GM12892 (cell line): ENCODE measurements at places on chromosomes 13 and 19.

GRCh38 chr13:40061466-40062450 is 406.3 kb downstream of the COG6 start:
- no peak for DNase-seq

DNA sequence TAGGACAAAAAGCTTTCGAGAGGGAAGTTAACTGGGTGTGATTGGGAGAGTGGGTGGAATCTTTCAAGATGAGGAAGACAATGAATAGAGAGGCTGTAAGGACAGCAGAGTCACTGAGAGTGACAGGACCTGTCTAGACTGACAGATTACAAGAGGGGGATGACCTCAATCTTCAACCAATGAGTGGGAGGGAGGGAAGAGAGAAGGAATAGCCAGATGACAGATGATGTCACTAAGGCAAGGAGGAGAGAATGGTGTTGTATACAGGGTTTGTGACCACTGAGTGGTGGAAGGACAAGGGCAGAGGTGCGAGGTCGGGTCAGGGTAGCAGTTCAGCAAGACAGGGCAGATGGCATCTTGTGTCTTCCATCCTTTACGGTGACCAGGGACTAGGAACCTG is 5.8 kb upstream of the ILF3 start:
- DNase-seq, result no peak

GRCh38 chr13:30053939-30054338 is 203.5 kb upstream of the UBL3 start:
- DNase-seq, result no peak

- DNase-seq, result no peak
Measured at GRCh38 chr19:33316541-33317264, 14.4 kb upstream of the CEBPA start.

DNA sequence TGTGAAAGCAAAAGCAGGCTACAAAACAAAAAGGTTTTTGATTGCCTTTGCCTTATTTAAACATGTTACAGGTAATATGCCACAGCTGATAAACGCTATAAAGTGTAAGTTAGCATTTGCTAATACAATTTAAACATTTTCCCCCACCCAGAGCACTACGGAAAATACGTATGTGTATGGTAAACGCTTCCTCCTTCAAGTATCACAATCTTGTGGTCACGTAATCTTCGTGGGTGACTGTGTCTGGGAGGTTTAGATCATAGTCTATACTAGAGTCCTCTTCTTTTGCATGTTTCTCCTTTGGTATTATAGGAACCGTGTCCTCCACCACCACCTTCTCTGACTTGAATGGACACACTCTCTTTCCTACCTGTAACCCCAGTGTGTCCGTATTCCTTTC is 38.1 kb upstream of the POSTN start:
- DNase-seq, result no peak

GRCh38 chr13:97018029-97018819 is 23.9 kb upstream of the OXGR1 start:
- DNase-seq, result no peak

- no peak for DNase-seq
Measured at GRCh38 chr13:85216576-85216975, 582.6 kb downstream of the SLITRK6 start.

DNA sequence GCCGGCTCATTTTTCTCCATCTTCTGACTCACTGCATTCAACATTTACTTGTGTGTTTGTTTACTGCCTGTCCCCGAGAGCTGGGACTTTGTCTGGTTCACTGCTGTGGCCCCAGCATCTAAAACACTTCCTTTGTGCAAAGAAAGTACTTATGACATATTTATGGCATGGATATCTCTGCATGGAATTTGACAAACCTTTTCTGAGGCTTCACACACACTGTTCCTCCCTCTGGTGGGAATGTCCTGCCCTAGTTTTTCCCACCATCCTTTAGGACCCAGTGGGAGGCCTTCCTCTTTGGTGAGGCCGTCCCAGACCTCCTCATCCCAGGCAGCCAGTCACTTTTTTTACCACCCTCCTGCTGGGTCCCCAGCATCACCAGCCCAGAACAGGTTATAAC is 1.4 kb upstream of the SRRM5 start:
- DNase-seq, result no peak

DNA sequence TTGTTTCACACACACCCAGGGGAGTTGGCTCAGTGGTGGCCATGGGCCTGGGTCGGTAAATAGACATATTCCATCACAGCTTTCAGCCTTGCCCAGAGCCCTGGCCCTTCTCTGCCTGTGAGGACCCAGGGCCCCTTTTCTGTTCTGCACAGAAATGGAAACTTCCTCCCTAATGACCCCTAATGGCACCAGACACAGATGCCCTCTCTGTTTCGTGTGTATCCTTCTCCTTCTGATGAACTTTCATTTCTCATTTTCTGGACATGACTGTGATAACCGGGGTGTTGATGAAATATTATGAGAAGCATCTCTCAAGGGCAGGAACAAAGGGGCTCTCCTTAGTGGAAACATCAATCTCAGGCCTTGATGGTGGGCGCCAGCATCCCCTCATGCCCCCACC is 12.8 kb downstream of the LILRA1 start:
- no peak for DNase-seq

GRCh38 chr13:95386370-95386769 is 85.1 kb upstream of the ABCC4 start:
- no peak for DNase-seq

- no peak for DNase-seq
Measured at GRCh38 chr13:76934671-76935070, 13.6 kb upstream of the ACOD1 start.

DNA sequence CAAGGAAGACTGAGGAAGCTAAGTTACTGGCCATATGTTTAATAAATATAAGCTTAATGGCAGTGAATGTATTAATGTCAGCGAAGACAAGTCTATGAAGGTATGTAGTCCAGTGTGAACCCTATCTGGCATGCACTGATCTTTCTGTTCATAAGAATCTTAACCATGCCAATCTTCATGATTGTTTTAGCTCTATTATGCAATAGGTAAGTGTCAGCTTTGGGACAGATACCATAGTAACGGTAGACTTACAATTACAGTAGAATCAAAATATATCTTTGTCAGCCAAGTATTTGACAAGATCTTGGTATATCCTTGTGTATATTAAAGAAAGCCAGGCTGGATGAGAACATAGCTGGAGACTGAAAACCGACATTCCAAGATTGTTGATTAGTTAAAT is 428.5 kb downstream of the SPRY2 start:
- no peak for DNase-seq

DNA sequence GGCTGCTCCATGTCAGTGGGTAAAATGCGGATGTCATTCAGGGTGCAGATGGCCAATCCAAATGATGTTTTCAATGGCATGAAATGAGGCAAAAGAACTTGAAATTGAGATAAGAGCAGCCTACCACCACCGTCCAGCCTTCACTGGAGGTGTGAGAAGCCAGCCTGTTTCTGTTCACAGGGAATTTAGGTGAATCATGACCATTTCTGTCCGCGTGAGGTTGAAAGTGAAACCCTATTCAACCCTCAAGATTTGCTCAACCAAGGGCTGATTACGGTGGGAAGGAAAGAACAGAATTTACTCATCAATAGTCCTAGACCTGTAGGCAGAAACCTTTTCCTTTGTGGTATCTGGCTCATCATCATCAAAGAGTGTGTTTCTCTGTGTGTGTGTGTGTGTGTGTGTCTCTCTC is 370.7 kb downstream of the COG6 start:
- DNase-seq, result peak; percentile 29

DNA sequence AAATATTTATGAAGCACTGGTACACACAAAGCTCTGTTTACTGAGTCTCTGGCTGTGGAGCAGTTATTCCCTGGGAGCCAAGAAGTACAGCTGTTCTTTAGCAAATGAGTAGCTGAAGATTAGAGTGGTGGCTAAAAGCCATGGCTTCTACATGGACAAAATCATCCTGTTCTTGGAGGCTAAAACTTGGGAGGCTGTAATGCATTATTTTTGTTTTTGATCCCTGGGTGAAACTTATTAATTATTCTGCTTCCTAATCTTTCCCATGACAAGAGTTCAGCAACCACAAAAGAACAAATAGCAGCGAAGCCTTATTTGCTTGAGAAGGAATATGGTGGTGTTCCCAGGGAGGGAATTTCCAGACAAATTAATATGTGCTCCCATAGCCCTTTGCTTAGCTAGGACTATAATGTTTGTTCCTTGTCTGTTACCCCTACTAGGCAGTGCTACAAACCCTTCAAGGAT is 109.5 kb downstream of the DCT start:
- DNase-seq, result no peak

GRCh38 chr19:17915940-17916593 is 16.7 kb upstream of the CCDC124 start:
- no peak for DNase-seq

DNA sequence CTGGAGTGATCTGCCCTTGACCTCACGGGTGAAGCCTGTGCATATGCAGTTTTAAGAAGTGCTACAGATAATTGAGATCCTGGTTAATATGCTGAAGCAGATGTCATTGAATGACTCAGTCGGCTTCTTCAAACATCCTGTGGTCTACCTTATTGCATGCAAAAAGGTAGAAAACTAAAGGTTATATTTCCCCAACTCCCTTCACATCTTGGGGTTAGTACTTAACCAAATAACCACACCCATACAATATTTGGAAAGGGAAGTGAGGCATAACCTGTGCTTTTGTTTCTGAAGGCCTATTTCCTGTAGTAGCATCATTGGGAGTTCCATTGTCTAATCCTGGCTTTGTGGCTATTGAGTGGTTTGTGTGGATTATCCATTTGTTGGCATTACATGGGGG is 58.3 kb downstream of the RAP2A start:
- DNase-seq, result no peak

DNA sequence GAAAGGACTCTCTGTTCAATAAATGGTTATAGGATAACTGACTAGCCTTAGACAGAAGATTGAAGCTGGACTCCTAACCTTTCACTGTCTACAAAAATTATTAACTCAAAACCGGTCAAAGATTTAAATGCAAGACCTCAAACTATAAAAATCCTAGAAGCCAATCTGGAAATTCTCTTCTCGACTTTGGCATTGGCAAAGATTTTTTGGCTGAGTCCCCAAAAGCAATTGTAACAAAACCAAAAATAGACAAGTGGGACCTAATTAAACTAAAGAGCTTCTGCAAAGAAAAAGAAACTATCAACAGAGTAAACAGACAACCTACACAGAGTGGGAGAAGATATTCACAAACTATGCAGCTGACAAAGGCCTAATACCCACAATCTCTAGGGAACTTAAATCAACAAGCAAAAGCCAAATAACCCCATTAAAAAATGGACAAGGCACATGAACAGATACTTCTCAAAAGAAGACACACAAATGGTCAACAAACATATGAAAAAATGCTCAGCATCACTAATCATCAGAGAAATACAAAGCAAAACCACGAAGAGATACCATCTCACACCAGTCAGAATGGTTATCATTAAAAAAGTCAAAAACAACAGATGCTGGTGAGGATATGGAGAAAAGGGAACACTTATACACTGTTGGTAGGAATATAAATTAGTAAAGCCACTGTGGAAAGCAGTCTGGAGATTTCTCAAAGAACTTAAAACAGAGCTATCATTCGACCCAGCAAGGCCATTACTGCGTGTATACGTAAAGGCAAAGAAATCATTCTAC is 266.3 kb downstream of the DNAJC15 start:
- DNase-seq, result no peak

DNA sequence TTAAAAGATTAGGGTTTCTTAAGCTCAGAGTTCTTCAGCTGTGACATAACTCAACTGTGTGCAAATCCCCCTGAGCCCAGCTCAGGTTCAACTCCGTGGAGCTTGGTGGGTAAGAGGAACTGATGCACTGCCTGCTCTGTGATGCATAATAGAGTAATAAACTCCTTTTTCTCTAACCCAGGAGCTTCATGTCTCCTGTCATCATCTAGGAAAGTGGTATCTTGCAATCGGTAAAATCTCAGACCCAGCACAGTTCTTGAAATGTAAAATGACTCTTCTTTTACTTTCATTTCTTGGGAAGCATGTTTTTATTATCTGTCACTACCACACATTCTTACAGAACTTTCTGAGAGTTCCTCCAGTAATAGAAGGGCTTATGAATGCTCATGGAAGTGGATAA is 123.8 kb upstream of the PCDH9 start:
- no peak for DNase-seq

DNA sequence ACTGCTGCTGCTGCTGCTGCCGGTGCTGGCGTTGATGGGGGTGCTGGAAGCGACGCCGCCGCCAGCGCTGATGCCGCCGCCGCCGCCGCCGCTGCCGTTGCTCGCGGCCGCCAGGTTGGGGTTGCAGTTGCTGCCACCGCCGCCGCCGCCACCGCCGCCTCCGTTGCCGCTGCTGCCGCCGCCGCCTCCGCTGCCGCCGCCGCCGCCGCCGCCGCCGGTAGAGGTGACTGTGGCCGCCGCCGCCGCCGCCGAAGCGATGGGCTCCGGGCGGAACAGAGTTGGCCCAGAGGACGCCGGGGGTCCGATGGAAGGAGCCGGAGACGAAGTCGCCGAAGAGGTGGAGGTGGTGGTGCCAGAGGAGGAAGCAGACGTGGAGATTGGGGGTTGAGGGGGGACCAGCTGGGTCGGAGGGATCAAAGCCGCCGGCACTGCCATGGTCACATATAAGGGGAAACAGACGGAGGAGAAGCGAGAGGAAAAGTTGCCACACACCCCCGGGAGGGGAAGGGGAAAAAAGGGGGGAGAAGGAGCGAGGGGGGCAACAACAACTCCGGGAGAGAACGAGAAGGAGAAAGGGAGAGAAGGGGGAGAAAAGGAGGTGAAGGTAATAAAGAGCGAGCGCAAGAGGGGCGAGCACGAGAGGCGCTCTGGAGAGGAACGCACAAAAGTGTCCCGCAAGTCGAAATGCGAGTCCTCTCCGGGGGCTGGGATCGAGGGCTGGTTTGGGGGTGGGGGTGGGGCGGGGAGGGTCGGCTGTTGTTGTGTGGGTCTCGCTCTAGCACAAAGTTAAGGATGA is 471 bp downstream of the DACH1 start:
- peak; percentile 13 for DNase-seq

GRCh38 chr19:16116067-16116466 is 4.4 kb downstream of the RAB8A start:
- no peak for DNase-seq

- DNase-seq, result no peak
Measured at GRCh38 chr19:33231511-33231910, 5.9 kb upstream of the SLC7A10 start.

DNA sequence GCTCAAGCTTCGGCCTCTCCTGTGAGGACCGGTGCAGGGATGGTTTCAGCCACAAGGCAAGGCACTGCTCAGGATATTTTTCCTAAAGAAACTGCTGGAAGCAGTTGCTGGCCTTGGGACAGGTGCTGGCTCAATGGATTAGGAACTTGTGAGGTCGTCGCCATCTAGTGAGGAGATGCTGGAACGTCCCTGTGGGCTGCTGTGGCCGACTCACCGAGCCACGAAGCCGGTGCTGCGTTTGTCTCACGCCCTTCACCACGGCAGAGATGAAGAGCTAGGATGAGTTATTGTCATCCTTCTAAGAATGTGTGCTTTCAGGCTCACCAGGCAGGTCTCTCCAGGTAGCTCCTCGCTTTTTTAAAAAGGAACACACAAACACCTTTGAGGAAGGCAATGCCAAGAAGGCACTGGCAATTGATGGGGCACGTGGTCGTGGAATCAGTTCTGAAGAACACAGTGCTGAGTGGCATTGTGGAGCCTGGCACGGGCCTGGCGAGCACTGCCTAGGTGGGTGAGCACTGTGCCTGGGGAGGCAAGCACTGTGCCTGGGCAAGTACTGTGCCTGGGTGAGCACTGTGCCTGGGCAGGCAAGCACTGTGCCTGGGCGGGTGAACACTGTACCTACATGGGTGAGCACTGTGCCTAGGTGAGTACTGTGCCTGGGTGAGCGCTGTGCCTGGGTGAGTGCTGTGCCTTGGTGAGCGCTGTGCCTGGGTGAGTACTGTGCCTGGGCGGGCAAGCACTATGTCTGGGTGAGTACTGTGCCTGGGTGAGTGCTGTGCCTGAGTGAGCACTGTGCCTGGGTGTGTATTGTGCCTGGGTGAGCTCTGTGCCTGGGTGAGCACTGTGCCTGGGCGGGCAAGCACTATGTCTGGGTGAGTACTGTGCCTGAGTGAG is 140.4 kb downstream of the TEX29 start:
- no peak for DNase-seq
